Left forelimb (tissue), 1 donor: ENCODE measurements at places on chromosomes 5 and 9.

DNA sequence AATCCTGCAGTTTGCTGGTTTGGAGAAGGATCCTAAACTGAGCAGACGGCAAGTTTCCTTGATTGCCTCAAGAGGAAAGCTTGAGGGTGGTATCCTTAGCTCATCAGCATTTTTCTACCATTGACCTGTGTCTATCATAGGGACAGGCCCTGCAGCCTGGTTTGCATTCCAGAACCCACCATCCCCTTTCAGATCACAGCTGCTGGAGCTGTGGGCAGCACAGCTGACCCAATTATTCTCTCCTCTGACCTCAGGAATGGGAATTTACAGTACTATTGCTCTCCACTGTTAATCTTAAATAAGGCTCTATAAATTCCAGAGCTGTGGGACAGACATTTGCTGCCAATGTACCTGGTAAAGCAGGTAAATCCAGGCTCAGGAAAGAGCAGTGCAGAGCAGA is 163.0 kb downstream of the SPOCK1 start:
- no peak for DNase-seq

DNA sequence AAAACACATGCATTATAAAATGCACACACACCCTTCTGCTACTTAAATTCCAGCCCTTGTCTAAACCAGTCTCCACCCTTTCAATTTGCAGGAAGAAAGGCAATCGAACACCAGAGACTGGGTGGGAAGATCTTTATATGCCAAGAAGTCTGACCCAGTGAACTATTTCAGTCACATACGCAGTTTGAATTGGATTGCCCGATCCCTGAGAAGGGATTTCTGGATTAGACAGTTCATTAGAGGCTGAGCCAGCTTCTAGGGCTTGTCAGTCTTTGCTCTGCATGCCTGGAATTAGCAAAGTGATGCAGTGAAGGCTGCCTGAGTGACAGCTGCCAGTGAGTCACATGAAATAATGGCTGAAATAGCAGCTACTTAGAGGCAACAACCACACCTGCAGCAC is 159.9 kb downstream of the PPP2R2B start:
- no peak for DNase-seq

- DNase-seq = no peak
Measured at GRCh38 chr5:44740660-44741059, 68.1 kb upstream of the MRPS30 start.

GRCh38 chr9:131868766-131869165 is 128.9 kb upstream of the RAPGEF1 start:
- no peak for DNase-seq

GRCh38 chr5:73311291-73312110 is 137.1 kb downstream of the FOXD1 start:
- DNase-seq = no peak

GRCh38 chr9:76725011-76725546 is 39.2 kb upstream of the PCA3 start:
- DNase-seq = no peak

DNA sequence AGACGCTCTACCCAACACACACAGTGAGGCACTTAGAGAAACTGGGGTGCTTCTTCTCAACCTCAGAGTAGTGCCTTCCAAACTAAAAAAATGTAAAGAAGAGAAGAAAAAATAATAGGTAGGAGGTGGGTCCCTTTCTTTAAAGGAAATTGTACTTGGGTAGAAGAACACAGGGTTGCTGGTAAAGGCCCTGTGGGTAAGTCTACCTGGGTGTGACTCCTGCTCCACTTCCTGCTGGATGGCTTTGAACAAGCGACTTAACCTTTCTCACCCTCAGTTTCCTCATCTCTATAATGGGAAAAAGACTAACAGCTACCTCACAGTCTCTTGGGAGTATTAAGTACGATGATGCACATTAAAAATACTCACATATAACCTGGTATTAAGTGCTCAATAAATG is 32.1 kb upstream of the GLRA1 start:
- no peak for DNase-seq

DNA sequence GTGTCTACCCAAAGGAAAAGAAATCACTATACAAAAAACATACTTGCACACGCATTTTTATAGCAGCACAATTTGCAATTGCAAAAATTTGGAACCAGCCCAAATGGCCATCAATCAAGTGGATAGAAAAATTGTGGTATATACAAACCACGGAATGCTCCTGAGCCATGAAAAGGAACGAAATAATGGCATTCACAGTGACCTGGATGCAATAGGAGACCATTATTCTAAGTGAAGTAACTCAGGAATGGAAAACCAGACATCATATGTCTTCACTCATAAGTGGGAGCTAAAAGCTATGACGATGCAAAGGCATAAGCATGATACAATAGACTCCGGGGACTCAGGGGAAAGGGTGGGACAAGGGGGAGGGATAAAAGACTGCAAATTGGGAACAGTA is 78.4 kb downstream of the ENC1 start:
- no peak for DNase-seq

GRCh38 chr5:149213264-149213880 is 58.3 kb upstream of the AFAP1L1 start:
- DNase-seq = no peak

- no peak for DNase-seq
Measured at GRCh38 chr5:166370928-166371690, 1920.3 kb upstream of the WWC1 start.

DNA sequence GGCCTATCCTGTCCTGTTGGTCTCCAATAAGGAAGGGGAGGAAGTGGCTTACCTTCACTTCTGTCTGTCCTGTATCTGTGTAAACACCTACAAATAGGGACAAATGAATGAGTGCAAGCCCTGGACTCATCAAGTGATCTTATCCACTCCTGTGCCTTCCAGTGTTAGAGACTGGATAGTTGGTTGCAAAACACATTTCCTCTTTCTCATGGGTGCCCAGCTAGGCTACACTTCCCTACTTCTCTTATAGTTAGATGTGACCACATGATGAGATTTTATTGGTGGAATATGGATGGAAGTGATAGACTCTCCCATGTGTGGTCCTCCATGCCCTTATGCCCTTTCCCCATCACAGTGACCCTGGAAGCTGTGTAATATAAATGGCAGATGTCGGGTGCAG is 16.9 kb upstream of the PFDN1 start:
- no peak for DNase-seq

GRCh38 chr9:136485049-136486045 is 2.5 kb upstream of the SEC16A start:
- DNase-seq = peak; percentile 89

GRCh38 chr5:141651728-141652105 is 499 bp upstream of the FCHSD1 start:
- no peak for DNase-seq

DNA sequence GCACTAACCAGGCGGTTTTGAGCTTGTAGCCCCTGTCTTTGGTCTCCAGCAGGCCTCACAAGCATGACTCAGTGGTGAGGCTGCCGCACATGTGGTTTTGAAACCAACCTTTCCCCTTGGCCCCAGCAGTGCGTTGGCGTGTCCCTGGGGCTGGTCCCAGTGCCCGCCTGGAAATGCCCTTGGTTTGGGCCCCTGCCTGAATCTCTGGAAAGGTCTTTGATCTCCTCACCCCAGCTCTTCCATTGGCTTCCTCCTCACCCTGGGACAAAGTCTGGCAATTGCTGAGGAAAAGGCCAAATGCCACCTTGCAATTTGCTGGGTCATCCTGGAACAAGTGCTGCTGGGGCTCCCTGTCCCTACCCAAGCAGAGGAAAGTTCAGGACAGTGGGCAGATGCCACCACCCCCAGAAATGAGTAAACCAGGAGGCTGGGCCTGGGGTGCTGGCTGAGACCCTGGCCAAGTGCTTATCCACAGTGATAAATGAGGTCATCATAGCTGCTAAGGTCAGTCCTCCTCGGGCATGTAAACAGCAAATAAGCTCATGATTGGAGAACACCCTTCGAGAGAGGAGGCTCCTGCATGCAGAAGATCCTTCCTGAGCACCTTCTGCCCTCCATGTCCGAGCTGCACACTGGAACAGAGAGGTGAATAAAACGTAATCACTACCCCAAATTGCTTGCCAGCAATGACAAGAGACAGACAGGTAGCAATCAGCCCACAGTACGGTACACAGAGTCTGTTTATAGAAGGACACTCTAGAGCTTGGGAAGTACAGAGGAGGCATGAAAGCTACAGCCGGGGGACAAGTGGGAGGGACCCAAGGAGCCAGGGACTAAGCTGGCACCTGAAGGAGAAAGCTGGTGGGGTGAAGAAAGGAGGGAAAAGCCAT is 98.9 kb upstream of the CPEB4 start:
- no peak for DNase-seq

DNA sequence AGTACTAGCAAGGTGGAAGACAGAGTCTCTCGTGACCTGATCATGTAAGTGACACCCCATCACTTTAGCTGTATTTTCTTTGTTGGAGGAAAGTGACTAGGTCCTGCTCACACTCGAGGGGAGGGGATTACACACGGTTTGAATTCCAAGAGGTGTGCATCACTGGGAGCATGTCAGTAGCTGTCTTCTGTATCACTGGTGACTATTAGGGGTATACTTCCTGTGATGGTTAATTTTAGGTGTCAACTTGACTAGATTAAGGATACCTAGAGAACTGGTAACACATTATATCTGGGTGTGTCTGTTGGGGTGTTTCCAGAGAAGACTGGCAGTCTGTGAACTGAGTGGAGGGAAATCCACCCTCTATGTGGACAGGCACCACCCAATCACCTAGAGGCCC is 22.5 kb downstream of the FOXD1 start:
- DNase-seq = no peak

GRCh38 chr5:115940080-115940810 is 22.0 kb upstream of the LVRN start:
- no peak for DNase-seq

DNA sequence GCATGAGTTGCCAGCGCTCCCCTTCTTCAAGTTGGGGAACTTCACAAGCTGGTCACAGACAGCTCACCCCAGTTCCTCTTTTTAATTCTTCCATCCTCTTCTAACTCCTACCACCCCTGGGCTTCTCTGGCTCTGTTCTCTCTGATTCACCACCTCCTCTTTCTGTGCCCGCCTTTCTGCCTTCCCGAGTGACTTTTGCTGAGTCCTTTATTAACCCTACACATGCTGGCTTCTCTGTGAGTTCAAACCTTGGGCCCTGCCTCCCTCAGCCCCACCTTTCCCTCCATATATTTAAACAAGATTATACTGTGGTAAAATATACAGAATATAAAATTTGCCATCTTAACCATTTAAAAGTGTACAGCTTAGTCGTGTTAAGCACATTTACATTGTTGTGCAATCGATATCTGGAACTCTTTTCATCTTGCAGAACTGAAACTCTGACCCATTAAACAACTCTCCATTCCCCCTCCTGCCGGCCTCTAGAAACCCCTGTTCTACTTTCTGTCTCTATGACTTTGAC is 32.0 kb downstream of the SLC46A2 start:
- DNase-seq = no peak
